ENCODE measurements at places on chromosomes 3 and 15.

DNA sequence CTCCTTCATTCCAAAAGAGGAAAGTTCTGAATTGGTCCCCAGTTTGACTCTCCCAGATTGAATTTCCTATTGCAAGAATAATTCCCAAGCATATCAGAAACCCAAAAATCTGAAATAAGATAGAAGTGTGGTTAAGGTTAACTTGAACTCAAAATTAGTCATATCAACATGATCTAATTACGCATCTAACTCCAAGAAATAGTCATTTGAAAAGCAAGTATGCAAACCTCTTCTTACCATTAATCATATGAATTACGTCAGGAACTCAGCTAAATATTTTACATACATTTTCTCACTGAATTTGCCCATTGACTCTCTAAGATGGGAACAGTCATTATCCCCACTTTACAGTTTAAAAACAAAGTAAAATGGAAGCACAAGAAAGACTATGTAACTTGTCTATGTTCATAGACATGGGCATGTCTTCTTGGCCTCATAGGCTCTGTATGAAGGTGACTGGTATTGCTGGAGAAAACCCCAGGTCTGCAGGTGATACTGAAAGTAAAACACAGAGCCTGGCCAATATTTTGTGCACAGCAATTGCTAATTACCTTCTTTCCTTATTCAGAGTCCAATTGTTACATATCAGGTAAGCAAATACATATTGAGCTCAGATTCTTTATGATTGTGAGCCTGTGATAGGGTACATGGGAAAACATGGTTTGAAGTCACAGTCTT, 139.2 kb downstream of the ATP8B4 start:
- no peak for DNase-seq

DNA sequence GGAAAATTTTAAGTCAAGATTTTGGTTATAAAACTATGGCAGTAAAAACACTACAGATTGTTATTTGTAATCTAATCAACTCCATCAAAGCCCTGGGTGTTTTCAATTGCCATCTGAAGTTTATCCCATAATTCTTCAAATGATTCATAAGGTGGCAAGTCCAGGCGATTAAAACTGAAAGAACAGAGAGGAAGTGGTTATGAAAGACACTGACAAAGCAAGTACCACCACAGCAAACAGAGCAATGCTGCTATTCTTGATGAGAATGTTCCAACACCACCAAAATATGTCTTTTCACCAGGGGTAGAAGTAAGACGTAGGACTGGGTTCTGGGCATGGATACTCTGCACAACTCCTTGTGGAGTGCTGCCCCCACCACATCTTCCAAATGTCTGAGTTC, 86.9 kb upstream of the PRTG start:
- no peak for DNase-seq

GRCh38 chr3:19471138-19471537, 322.8 kb downstream of the KCNH8 start:
- no peak for DNase-seq

GRCh38 chr3:191369616-191370010, 39.3 kb upstream of the UTS2B start:
- DNase-seq = no peak

- DNase-seq = no peak
Observed at GRCh38 chr3:66228707-66229106, 7.9 kb downstream of the SLC25A26 start.

DNA sequence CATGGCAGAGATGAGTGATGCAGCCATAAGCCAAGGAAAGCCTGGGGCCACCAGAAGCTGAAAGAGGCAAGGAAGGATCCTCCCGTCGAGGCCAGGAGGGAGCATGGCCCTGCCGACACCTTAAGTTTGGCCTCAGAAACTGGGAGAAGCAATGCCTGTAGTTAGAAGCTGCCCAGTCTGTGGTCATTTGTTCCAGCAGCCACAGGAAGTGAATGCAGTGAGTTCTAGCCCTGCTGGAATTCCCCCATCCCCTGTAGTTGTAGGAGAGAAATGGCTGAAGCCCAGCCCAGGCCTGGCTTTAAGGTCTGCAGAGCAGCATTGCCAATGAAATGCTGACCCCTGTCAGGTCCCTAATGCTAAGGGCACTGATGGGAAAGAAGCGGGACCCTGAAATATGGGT, 12.2 kb upstream of the CHSY1 start:
- no peak for DNase-seq

GRCh38 chr3:157075693-157076420, 84.1 kb downstream of the CCNL1 start:
- DNase-seq = no peak

DNA sequence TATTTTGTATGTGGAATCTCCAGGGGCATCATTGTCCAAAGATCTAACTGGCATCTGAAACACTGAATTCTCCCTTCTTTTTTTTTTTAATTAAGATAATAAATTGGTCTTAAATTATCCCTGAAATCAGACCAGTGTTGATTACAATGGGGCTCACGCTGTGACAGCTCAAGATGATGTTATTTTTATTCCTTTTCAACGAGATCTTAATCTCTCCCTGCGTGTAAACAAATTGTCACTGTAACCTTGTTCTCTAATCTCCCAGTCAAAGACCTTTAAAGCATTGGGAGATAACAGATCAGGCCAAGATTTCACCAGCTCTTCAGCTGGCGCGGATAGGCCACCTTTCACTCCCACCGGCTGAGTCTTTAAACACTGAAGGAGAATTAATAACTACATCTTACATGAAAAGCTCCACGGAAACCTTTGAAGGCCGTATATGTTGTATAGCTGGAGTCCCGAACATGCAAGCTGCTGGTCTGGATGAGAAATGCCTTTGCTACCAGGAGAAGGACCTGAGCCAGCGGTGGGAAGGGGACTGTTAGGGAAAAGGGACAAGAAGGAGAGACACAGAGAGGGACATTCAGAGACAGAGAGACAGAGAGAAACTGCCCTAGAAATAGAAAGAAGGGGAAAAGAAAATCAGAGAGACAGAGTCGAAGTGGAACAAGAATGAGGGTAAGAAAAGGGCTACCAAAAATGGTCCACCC, 418.8 kb upstream of the NR2F2 start:
- no peak for DNase-seq

- no peak for DNase-seq
Observed at GRCh38 chr3:171497468-171497867, 37.3 kb upstream of the TNIK start.

Data from HFF-Myc (cell line).